ENCODE measurements at places on chromosomes 7 and 10. TPM values are rescaled to one million over a fixed set of nuclear protein-coding genes. Genes with fewer than 3 reads are reported as not detected.

DNA sequence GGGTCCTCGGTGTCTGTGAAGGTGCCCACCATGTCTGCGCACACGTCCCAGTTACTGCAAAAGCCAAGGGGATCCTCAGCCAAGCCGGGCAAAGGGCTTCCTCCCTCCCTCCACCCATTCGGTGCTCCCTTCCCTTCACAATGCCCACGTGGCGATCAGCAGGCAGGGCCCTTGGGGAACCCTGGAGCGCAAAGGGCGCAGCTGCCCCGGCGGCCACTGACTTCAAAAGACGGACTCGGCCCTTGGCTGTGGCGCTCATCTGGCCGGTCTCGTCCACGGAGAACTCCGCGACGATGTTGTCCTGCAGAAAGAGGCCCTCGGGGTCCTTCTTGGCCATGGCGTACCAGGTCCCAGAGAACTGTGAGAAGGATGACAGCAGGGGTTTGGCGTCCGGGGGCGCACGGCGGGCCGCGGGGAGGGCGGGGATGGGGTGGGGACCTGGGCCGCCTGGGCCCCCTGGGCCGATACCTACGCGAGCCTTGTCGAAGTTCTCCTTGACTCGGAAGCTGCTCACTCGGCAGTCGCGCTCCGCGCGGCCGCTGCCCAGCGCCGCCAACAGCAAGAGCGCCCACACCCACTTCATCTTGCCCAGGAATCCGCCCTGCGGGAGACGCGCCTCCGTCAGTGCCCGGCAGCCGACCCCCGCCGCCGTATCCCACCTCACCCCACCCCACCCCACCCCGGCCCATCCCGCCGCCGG lies 439 bp downstream of the RBP4 start:
- peak; percentile 63 for DNase-seq

The OR13A1 gene
- not detected for total RNA-seq

DNA sequence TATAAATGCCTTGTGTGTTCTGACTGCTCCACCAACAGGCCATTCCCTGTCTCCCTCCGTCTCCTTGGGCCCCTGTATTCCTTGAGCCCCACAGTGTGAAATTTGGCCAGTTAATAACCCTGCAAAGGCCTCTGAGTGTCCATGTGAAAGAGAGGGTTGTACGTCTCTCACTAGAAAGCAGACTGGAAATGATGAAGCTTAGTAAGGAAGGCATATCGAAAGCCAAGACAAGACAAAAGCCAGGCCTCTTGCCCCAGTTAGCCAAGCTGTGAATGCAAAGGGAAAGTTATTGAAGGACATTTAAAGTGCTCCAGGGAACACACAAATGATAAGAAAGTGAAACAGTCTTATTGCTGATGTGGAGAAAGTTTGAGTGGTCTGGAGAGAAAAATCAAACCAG lies 680.2 kb downstream of the SDK1 start:
- no peak for DNase-seq

- no peak for DNase-seq
These were observed 244.7 kb upstream of the RHOBTB1 start for GRCh38 chr10:61188691-61189090.

GRCh38 chr10:89952751-89953150 lies 251.4 kb downstream of the KIF20B start:
- no peak for DNase-seq

DNA sequence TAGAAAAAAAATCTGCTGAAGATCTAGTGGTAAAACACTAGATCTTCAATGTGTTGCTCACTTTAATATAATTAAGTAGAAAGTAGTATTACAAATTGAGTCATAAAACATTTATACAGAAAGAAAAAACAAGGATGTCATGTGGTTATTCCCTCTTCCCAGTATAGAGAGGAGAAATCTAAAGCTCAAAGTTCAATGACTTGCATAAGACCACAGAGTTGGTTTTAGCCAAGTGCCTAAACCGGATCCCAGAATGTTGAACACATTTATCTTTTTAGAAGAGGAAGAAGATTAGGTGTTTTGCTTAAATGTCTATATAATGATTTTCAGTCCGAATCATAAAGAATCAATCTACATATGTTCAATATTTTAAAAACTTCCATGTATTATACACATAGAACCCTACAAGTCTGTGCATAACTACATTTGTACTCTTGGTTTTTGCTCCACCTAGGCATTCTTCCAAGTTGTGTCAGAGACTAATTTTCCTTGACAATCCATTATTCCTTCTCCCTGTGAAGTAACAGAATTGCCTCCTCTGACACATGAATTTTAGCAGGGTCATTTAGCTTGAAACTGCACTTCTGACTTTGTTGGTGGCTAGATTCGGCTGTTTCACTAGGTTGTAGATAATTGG lies 389.2 kb downstream of the MAGI2 start:
- DNase-seq, result no peak

- no peak for DNase-seq
These were observed 42.4 kb upstream of the SEPTIN7 start for GRCh38 chr7:35758421-35758820.

DNA sequence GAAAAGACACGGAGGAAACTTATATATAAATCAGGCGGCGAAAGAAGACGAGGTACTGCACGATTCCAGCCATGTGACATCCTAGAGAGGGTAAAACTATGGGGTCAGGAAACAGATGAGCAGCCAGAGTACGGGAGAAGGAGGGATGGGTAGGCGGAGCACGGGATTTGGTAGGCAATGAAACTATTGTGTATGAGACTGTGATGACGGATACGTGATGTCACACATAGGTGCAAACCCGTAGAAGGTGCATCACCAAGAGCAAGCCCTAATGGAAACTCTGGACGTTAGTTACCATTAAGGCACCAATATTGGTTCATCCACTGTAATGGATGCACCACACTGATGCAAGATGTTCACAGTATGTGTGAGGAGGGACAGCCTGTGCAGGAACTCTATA lies 93.8 kb upstream of the MGMT start:
- DNase-seq, result no peak

Measured in GM23248 (cell line).